SK-MEL-5 (cell line): ENCODE measurements at places on chromosomes 3 and 15. TPM values are rescaled to one million over a fixed set of nuclear protein-coding genes. Genes with fewer than 3 reads are reported as not detected.

Gene CLEC3B
- total RNA-seq, result not detected in 2 replicates

Gene ACKR4
- total RNA-seq, result not detected in 2 replicates

Gene UROC1
- 0.05 and 0.21 TPM in 2 replicates for total RNA-seq

Gene EPHB3
- total RNA-seq, result 0.37 and 0.67 TPM in 2 replicates

Gene EPHA3
- 40.8 and 43.2 TPM in 2 replicates for total RNA-seq

Gene ADAMTSL3
- 0.05 and 0.08 TPM in 2 replicates for total RNA-seq

Gene GOLGA8K
- 0.13 and 0.40 TPM in 2 replicates for total RNA-seq

Gene CCRL2
- total RNA-seq, result not detected in 2 replicates

- no peak for DNase-seq
Observed at GRCh38 chr3:114089675-114090074, 33.1 kb downstream of the QTRT2 start.

- DNase-seq, result no peak
Observed at GRCh38 chr15:57440799-57441198, 64.5 kb downstream of the CGNL1 start.

GRCh38 chr3:57256844-57257243 lies 29.3 kb downstream of the APPL1 start:
- no peak for DNase-seq

DNA sequence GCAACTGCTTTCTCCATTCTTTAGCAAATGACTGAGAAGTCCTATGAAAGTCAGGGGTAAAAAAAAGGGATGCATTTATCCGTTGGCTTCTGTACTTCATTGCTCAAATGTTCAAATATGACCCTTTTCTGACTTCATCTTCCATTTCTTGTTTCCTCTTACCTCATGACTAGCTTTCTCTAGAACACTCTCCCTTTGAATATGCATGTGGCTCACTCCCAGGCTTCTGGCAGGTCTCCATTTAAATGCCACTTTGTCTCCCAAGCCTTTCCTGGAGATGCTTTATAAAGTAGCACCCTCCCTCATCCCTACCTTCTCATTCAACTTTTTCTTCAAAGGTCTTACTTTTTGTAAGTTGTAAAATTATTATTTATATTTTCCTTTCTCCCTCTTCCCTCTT lies 781.8 kb downstream of the NAALADL2 start:
- no peak for DNase-seq

GRCh38 chr15:38553071-38553470 lies 11.5 kb downstream of the RASGRP1 start:
- no peak for DNase-seq

DNA sequence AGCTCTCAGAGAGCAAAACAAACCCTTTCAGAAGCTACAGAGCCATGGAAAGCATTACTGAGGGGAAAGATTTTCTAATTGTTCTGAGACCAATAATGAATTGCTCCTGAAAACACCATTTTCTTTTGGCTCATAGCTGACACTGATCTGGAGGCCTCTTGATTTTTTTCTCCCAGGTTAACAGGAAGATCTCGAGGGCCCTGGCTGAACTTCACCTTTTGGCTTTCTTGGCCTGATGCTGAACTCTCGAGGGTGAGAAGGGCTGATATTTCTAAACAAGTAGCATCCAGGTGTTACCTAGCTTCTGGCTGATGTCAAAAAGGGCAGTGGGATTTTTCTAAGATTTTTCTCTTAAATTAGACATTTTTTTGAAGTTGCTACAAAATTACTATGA lies 19.9 kb upstream of the NFKBIZ start:
- no peak for DNase-seq

- DNase-seq, result no peak
Observed at GRCh38 chr15:78761020-78761419, 50.2 kb downstream of the ADAMTS7 start.

DNA sequence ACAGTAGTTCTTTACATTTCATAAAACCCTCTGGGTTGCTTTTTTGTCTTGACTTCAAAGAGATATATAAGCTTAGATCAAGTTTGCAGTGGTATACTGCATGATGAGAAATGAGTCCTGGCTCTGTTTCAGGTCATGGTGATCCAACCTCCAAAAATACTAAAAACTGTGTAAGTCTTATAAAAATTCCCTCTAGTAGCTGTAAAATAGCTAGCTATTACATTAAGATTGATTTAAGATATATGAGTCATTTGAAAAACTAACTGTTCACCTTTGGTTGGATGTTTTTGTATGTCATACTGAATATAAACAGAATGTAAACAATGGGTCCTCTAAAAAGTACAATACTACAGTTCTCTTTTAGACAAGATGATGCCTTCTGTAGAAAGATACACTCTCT lies 879.2 kb downstream of the ROBO1 start:
- DNase-seq, result no peak

DNA sequence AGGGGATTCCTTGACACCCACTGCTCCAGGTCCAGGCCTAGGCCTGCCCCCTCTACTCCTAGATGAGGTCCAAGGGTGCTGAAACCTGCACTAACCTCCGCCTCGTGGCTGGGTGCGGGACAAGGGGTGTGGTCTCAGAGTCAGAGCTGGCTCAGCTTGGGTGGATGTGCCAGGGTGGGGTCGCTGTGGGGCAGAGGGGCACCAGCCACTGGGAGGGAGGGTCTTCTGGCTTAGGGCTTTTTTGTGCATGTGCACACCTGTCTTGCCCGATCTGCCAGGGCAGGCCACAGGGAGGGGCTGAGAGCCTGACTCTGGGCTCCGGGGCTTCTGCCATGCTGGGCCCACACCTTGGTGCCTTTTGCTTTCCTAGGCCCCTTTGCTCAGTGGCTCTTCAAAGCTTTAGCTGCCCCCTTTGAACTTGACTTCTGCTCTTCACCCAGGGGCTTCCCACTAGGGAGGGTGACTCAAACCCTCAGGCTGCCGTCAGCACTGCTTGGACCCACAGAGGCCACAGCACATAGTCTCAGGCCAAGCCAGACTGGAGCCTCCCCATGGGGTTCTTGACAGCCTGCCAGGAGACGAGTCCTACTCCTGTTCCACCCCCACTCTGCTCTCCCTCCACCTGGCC lies 73.0 kb downstream of the KLF13 start:
- no peak for DNase-seq

DNA sequence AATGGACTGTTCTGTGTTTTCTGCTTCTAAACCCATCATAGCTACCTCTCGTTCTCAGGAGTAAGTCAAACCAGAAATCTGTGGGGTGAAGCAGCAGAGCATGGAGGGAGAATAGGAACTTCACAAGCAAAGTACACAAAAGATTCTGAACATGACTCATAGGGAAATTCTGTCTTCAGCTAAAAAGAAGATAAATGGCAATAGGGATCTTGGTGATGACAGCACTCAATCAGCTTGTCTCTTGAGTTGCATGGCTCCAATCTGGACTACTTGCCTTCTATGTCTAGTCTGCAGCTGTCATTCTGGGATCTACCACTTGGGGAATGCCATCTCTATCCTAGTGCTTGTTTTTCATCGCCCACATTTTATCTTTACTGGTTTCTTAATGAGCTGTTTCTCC lies 13.5 kb upstream of the GRAMD1C start:
- peak; percentile 41 for DNase-seq

GRCh38 chr3:59780209-59780608 lies 730.4 kb upstream of the CFAP20DC start:
- DNase-seq, result no peak

DNA sequence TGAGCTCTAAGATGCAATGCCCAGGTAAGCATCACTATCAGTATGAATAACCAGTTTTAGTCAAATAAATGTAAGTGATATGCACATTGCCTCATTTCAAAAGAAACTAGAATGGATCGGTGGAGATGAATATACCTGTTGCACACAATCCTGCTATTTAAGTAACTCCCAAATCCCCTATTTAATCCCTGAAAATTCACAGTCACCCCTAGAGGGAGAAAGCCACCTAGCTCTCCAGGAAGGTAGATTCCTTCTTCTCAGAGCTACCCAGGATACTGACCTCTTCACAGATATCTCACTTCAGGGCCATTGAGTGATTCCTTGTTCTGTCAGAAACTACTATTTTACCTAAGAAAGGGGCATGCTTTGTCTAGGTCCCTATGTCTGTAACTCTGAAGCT lies 11.7 kb downstream of the LSAMP start:
- DNase-seq, result no peak

- no peak for DNase-seq
Observed at GRCh38 chr3:39138804-39139415, 14.5 kb downstream of the CSRNP1 start.

- DNase-seq, result no peak
Observed at GRCh38 chr3:20701641-20702040, 515.6 kb upstream of the SGO1 start.

DNA sequence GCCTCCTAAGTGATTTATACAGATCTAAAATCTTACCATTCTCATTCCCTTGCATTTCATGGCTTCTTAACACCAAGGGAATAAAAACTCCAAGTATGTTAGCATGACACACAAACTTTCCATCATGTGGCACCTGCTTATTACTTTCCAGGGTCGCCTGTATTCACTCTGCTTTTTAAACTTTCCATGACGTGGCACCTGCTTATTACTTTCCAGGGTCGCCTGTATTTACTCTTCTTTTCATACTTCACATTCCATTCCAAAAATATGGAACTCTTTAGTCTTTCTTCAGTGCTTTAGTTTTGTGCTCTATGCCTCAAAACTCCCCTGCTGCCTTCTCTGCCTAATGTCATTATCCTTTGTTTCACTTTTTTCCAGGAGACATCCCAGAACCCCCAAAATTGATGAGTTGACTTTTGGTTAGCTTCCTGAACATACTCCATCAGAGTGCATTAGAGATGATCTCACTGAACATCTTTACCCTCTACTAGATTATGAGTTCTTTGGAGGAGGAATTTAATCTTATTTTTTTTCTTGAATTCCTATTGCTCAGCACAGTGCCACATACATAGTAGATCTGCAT lies 47.0 kb downstream of the CALML4 start:
- DNase-seq, result no peak

DNA sequence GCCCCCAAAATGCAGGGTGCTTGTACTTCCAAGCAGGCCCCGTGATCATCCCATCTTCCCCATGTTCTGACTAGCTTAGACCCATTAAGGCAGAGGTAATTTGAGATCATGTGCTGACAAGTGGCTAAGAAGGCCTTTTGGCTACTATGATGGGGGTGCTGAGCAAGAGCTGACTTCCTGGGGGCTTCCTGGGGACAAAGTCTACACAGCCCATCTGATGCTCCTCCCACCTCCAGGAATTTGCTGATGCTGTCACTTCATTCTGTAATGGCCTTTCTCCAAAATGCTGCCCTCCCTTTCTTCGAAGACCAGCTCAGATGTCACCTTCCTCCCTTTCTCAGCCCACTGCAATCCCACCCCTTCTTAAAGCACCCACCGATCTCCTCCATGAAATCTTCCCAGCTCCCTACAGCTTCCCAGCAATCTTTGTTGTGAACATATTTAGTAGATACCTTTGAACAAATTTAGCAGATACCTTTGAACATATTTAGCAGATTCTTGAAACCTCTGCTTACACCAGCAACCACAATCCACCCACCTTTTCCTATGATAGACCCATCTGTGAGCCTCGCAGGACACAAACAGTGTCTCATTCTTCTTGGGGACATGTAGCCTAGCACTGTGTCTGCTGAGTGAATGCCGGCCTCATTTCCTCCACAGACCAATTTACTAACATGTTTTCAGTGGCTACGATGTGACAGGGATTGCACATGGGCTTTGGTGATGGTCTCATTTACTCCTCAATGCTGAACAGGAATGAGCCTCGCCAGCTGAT lies 223.3 kb downstream of the EPHB1 start:
- DNase-seq, result no peak

DNA sequence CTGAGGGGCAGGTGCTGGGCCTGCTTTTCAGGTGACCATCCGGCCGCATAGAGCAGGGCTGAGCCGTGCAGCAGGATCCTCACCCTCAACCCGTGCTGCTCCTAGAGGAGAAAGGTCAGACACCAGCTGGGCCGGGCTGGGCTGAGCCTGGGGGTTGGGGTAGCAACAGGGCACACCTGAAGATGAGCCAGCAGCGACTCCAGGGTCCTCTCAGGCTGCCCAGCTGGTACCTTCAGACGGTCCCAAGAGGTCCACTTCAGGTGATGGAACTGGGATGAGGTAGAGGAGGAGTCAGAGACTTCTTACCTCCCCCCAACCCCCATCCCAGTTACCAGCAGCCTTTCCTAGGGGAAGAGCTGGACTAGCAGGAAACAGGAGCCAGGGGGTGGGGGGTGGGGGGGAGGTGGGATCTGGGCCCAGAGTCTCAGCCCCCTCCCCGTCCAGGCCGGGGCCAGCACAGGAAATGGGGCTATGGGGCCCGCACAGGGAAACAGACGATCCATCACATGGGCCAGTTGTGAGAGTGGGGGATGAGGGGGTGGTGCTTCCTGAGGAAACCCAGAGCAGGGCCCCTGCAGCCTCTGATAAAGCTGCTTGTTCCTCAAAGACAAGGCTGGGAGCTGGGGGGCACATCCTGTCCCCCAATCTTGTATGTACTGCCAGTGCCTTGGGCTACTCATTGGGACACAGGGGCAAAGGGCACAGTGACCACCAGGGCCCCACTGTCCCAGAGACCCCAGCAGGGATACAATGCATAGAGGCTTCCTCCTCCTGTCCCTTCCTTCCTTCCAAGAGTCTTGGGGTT lies 3.0 kb downstream of the INKA1 start:
- DNase-seq, result no peak

GRCh38 chr15:57503911-57504598 lies 87.6 kb upstream of the MYZAP start:
- no peak for DNase-seq
